ENCODE measurements at places on chromosomes 3 and 15. TPM values are rescaled to one million over a fixed set of nuclear protein-coding genes. Genes with fewer than 3 reads are reported as not detected.

TGM5 gene
- not detected for total RNA-seq

MORC1 gene
- total RNA-seq = not detected

C2CD4A gene
- 3.7 TPM for total RNA-seq

PRKAR2A gene
- total RNA-seq = 66.8 TPM

IL20RB gene
- total RNA-seq = 0.96 TPM

CD200 gene
- 7.6 TPM for total RNA-seq

CCDC9B gene
- total RNA-seq = 13.1 TPM

MOBP gene
- total RNA-seq = 0.72 TPM

STARD5 gene
- total RNA-seq = 38.7 TPM

PLSCR2 gene
- 0.94 TPM for total RNA-seq

COL6A5 gene
- not detected for total RNA-seq

CFAP20DC gene
- total RNA-seq = 1.7 TPM

STRA6 gene
- total RNA-seq = not detected

CALML4 gene
- 111 TPM for total RNA-seq

INAFM2 gene
- total RNA-seq = 10.8 TPM

OIP5 gene
- 23.0 TPM for total RNA-seq

ATOSA gene
- 29.6 TPM for total RNA-seq

TMEM40 gene
- total RNA-seq = not detected

CKMT1B gene
- 227 TPM for total RNA-seq

ANO10 gene
- 53.9 TPM for total RNA-seq

GRIP2 gene
- 0.47 TPM for total RNA-seq

CDV3 gene
- 126 TPM for total RNA-seq

SLC12A1 gene
- total RNA-seq = not detected

CPNE4 gene
- total RNA-seq = not detected

TM4SF4 gene
- total RNA-seq = 4.5 TPM

TEX55 gene
- not detected for total RNA-seq

TERC gene
- 9.6 TPM for total RNA-seq

UCN2 gene
- total RNA-seq = not detected

SCG3 gene
- total RNA-seq = 2.0 TPM

GOLGA6A gene
- not detected for total RNA-seq

PDCD10 gene
- 67.3 TPM for total RNA-seq

TMEM207 gene
- total RNA-seq = not detected

RHCG gene
- total RNA-seq = 0.67 TPM

DAZL gene
- not detected for total RNA-seq

IVD gene
- 74.1 TPM for total RNA-seq

CEP19 gene
- total RNA-seq = 0.89 TPM

GRAMD2A gene
- total RNA-seq = 3.3 TPM

TRIM42 gene
- not detected for total RNA-seq

TARS3 gene
- total RNA-seq = 8.7 TPM

SUCNR1 gene
- 0.42 TPM for total RNA-seq

Data from colonic mucosa (tissue), 4 donors.